ENCODE measurements at places on chromosomes 12 and 14.
A peak's percentile ranks its signal among the peaks of the same experiment; 100 is the strongest.

GRCh38 chr14:73755434-73756014 is 41.3 kb upstream of the PNMA1 start:
- DNase-seq = no peak

- DNase-seq = no peak
Observed at GRCh38 chr14:75993567-75994041, 8.0 kb downstream of the IFT43 start.

- no peak for DNase-seq
Observed at GRCh38 chr12:33047666-33048065, 151.1 kb upstream of the PKP2 start.

GRCh38 chr14:101961011-101961721 is 3.2 kb upstream of the DYNC1H1 start:
- peak; percentile 79 for DNase-seq

DNA sequence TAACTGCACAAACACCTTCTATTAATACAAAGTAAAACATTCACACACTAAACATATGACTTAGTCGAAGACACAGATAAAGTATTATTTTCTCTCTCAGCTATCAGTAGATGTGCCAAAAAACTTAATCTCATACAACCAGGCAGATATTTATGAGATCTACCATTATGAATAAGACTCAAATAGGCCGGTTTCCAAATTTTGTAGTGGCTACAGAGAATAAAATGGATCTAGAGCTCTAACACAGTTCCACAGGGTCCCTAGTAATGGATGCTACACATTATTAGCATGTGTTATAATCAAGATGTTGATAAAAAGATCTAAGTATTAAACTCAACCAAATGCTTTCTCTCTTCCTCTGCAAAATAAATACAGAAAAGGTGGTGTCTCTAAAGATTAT is 10.4 kb downstream of the SAV1 start:
- DNase-seq = no peak

- DNase-seq = no peak
Observed at GRCh38 chr14:81103443-81103842, 117.3 kb downstream of the GTF2A1 start.

DNA sequence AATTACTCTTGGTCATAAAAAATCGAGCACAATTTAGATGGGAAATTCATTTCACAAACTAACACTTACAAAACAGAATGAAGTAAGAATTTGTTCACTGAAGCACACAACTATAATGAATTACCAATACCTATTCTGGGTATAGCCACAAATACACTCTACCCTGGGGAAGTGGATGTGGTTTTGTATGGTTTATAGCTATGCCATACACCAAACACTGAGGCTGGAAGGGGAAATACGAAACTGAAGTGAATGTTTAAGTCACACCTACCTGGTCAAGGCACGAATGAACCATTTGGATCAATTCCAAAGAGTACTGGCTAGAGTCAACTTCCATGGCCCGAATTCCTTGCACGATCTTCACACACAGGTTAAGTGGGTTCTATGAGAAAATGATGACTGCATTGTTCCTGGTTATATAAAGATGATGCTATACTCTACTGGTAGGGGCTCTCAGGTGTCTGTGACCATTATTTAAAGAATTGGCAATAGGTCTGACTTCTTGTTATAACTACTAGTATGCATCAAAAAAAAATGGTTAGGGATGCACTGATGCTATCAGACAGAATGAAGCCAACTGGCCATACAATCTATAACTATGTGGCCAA is 12.8 kb downstream of the NEK9 start:
- DNase-seq = no peak

DNA sequence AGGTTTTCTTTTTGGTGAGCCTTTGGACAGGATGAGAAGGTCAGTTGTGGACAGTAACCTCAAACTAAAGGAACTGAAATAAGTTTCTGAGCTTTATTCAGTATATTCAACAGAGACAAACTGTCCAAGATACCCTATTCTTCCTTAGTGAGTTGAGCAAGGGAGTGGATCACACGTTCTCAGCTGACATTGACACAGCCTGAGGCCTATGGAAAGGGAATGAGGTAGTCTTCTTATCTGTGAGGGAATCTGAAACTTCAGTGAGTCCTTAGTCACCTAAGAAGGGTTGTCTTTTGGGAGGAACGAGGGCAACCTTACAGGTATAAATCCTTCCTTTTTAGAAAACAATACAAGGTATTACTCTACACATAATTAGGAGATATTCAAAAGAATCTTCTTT is 5.0 kb upstream of the NUBPL start:
- DNase-seq = no peak

DNA sequence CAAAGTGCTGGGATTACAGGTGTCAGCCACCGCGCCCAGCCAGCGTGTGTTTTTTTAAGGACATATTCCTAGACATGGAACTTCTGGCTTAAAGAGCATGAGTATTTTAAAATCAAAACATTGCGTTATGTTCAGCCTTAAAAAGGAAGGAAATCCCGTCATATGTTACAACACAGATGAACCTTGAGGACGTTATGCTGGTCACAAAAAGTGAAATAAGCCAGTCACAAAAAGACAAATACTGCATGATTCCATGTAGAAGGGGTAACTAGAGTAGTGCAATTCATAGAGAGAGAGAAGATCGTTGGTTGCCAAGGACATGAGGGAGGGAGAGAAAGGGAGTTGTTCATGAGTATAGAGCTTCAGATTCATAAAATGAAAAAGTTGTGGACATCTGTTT is 53.9 kb downstream of the ACACB start:
- DNase-seq = no peak

GRCh38 chr12:26266881-26267280 is 71.5 kb downstream of the SSPN start:
- no peak for DNase-seq

DNA sequence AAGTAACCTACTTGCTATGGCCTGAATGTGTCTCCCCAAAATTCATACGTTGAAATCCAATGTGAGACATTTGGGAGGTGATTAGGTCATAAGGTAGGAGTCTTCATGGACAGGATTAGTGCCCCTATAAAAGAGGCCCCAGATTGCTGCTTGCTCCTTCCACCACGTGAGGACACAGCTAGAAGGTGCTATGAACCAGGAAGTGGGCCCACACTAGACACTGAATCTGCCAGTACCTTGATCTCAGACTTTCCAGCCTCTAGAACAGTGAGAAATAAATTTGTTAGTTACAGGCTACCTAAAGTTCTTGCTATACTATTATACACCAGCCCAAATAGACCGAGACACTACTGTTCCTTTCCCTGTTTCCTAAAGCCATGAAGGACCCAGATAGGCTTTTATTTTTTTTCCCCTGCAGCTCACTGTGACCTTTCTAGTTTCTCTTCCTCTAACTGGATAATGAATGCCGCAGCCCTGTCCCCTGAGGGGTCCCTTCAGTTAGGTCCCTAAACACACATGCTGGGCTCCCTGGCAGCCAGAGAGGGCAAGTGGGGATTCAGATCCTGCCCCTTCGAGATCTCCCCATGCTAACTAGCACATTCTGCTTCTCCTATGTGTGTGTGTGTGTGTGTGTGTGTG is 19.3 kb downstream of the SLC25A3 start:
- no peak for DNase-seq

- no peak for DNase-seq
Observed at GRCh38 chr12:4331221-4331620, 10.2 kb downstream of the TIGAR start.

DNA sequence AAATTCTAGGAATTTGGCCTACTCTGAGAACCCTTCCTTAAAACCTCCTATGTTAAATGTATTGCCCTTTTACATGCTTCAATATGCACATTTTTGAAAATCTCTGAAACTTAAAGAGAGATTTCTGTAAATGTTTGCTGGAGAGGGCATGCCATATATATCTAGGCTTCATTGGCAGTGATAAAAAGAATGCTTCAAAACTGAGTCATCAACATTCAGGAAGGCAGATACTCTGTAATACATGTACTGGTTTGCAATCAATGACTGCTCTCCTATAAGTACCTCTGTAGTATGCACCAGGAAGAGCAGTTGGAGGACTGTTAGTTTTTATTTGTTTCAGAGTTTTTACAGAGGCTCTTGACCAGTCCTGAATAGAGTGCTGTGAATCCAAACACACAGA is 739.9 kb downstream of the SLC16A7 start:
- no peak for DNase-seq

Measured in hypothalamus (tissue), 51 donors.